ENCODE measurements at places on chromosomes 13 and 19. TPM values are rescaled to one million over a fixed set of nuclear protein-coding genes. Genes with fewer than 3 reads are reported as not detected.

CEACAM4 gene
- total RNA-seq = not detected

R3HDM4 gene
- total RNA-seq = 31.6 TPM

- peak; percentile 78 for DNase-seq
These were observed 21.8 kb upstream of the NAXD start for GRCh38 chr13:110593430-110594130.

ZNF8 gene
- 6.4 TPM for total RNA-seq

DNA sequence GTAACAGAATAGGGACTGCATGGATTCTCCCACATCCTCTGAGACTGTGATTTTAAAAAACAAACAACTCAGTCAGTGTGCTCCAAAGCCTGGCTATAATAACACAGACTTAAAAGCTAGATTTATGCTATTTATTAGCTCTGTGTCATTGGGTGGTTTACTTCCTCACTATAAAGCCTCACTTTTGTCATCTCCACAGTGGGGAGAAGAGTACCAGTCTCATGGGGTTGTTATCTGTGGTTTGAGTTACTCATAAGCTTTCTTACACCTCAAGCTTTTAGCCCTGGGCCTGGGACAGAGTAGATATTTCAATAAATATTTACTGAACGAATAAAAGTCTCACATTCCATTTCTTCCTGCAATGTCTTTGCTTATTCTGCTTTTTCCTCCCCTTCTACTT, 5.3 kb downstream of the RNASEH2B start:
- peak; percentile 75 for DNase-seq

DNA sequence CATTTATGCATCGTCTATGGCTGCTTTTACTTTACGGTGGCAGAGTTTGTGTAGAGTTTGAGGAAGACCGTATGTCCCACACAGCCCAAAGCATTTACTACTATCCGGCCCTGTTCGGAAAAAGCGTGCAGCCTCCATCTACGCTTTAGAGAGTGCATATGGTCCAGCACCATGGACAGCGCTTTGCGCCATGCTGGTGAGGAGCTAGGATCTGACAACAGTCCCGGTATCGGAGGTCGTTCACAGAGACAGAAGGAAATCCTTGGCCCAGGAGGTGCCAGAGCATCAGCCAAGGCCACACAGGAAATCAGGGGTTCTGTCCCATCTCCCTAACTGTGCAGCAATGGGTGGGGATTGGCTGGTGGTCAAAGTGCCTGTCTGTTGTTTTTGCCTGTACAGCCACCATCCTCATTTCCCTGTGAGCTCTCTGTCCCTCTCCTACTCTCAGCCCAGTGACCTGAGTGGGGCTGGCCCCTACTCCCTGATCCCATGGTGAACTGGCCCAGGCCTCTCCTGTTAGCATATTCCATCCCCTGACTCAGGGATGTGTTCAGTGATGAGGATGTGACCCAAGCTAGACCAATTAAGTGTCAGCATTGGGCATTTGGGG, 16.2 kb upstream of the PRODH2 start:
- DNase-seq = peak; percentile 67

- no peak for DNase-seq
These were observed 1251.0 kb upstream of the PCDH9 start for GRCh38 chr13:68481130-68481529.

GRCh38 chr19:38250821-38251563, 5.2 kb downstream of the PPP1R14A start:
- peak; percentile 59 for DNase-seq

DNA sequence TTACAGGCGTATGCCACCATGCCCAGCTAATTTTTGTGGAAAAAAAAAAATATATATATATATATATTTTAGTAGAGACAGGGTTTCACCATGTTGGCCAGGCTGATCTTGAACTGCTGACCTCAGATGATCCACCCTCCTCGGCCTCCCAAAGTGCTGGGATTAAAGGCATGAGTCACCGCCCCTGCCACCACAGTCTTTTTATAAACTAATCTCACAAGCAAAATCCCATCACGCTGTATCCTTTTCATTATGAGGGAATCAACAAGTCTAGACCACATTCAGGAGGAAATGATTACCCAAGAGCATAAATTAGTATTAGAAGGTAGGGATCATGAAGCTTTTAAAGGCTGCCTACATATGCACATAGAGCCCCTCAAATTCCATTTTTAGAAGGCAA, 210.6 kb upstream of the NBEA start:
- peak; percentile 19 for DNase-seq

- DNase-seq = no peak
These were observed 8.7 kb upstream of the INSL3 start for GRCh38 chr19:17829855-17830566.

GRCh38 chr19:6671960-6672359, 2.0 kb upstream of the TNFSF14 start:
- DNase-seq = no peak

IGFL3 gene
- total RNA-seq = not detected

GRCh38 chr13:85521657-85522056, 277.6 kb downstream of the SLITRK6 start:
- DNase-seq = no peak

NCCRP1 gene
- not detected for total RNA-seq

DNA sequence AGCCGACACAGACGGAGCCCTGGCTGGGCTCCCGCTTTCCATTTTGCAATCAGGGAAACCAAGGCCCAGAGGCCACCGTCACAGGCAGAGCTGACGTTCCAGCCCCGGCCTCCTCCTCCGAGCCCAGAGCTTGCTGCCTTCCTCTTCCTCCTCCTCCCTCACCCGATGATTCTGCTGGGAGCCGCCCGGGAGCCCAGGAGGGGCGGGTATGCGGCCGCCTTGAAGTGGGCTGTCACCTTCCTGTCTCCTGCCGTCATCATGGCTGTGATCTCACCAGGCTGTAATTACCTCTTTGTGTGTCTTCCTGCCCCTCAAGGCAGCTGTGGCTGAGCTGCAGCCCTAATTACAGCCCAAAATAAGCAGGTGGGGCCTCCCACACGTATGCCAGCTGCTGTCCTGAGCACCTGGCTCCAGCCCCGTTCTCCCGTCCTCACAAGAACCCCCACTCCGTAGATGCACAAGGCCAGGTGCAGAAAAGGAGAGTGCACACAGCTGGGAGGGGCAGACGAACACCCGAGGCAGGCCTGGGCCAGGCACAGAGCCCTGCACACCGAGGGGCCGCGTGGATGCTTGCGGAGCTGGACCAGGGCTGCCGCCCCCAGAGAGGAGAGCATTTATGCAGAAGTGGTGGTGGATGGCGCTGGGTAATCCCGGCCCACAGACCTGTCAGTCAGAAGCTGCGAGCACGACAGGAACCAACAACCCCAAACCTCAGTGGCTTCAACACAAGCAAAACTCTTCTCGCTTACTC, 4.0 kb downstream of the TPGS1 start:
- no peak for DNase-seq

DNA sequence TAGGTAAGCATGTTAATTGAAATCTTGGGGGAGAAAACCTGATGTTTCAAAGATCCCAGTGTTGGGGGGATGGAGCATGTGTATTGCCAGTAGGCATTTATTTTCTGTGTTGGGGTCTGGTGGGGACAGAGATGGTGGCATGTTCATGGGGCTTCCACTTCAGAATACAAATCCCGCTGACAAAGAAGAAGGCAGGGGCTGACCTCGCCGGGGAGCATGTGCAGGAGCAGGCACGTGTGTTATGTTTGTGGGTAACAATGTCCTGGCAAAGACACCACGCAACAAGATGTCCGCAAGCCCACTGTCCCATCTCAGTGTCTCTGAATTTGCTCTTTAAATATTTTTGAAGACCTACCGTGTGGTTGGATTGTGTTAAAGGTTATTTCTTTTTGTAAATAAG, 164.5 kb downstream of the TEX29 start:
- no peak for DNase-seq

GRCh38 chr19:34979819-34980640, 16.0 kb upstream of the ZNF792 start:
- no peak for DNase-seq

DNA sequence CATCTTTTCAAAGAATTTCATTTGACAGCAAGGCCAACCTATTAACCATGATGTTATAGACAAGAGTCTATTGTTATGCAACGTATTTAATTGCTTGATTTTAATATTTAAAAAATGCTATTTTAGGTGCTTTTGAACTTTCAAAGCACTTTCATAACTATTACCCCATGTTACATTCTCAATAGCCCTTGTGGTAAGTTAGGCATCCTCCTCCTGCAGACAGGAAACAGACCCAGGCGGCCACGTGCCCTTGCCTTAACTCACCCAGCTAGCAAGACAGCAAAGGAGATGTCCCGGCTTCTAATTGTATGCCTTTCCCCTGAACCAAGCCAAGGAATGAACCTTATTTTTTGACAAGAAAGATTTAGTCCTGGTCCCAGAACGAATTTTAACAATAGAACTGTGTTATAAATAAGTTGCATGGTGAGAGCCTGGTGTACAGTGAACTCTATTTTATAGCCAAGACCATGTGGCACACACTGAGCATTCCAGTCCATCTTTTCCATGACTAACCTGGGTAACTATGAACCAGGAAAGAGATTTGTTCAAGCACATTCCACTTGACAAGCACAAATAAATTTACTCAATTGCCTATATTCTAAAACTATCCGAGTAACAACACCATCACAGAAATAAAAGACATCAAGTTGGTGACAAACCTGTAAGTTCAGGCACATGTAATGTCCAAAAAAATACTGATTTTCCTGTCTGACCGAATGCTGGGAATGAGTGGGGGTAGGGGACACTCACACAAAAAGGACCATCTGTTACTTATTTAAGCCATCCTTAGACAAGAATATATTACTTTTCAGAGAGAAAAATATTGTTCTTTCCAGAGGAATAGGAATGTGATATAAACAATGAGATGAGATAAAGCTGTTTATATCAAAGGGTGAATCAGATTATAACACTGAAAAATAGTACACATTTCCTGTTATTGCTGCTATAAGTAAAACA, 163.0 kb downstream of the EFNB2 start:
- DNase-seq = peak; percentile 76

DNA sequence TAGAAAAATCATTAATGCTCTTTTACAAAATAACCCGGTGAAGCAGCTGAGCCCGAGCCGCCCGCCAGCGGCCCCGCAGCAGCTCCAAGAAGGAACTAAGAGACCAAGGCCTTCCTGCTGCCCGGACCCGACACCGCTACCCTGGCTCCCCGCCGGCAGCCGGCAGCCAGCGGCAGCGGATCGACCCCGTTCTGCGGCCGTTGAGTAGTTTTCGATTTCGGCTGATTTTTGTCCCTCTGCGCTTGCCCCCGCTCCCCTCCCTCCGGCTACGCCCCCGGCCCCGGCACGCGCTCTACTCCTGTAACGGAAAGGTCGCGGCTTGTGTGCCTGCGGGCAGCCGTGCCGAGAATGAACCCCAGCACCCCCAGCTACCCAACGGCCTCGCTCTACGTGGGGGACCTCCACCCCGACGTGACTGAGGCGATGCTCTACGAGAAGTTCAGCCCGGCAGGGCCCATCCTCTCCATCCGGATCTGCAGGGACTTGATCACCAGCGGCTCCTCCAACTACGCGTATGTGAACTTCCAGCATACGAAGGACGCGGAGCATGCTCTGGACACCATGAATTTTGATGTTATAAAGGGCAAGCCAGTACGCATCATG, at the start of gene PABPC3:
Gene PABPC3 (plus strand): TSS at position 286 of the 603 bp plus-strand sequence. CDS start 63 bp downstream, at position 349.
- DNase-seq = no peak

GRCh38 chr13:19382111-19382510, 179.2 kb downstream of the TPTE2 start:
- DNase-seq = no peak

EVI5L gene
- total RNA-seq = 24.8 TPM

GRCh38 chr19:507286-508203, at the start of gene TPGS1:
TSS of gene TPGS1 (plus strand) at chr19:507497. CDS start at chr19:507507, 10 bp downstream.
- peak; percentile 100 for DNase-seq

All from fibroblast of villous mesenchyme (primary cell).